Activated naive CD4-positive, alpha-beta T cell (primary cell): ENCODE measurements at places on chromosomes 11 and 22.

- no peak for DNase-seq
Measured at GRCh38 chr22:41003066-41003465, 51.9 kb downstream of the RBX1 start.

DNA sequence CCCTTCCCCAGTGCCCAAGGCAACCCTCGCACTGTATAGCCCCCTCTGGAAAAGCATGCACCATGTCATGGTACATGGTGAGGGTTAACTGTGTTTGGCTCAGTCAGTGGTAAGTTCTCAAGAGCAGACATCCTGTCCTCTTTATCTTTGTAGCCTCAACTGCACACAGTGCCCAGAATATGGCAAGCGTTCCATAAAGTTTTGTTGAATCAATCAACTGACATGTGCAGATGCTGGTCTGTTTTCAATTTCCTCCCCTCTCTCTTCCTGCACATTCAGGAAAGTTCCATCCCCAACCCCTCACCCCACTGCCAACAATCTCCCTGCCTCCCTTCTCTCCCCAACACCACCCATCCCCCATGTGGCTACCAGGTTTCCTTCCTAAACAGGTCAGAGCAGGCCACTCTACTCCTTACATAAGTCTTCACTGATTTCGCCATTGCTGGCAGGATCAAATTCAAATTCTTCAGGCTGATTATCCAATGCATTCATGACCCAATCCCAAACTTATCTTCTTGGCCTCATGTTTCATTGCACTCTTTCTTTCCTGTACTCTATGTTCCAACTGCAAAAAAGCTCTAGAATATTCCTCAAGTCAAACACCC lies 15.5 kb upstream of the TMPRSS5 start:
- DNase-seq = no peak

DNA sequence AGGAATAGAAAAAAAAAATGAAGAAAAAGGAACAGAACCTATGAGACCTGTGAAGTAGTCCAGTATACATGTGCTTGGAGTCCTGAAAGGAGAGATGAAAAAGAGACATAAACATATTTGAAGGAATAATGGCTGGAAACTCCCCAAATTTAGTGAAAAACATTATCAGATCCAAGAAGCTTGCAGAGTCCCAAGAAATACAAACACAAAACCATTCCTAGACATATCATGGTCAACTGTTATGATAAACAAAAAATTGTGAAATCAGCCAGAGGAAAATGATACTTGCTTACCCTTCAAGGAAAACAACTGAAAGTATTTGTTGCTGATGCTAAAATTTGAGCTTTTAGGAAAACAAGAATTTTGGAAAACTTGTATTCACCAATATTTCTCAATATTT lies 250.1 kb downstream of the DDX10 start:
- DNase-seq = no peak

- DNase-seq = no peak
Measured at GRCh38 chr11:126186025-126186698, 25.3 kb downstream of the RPUSD4 start.

DNA sequence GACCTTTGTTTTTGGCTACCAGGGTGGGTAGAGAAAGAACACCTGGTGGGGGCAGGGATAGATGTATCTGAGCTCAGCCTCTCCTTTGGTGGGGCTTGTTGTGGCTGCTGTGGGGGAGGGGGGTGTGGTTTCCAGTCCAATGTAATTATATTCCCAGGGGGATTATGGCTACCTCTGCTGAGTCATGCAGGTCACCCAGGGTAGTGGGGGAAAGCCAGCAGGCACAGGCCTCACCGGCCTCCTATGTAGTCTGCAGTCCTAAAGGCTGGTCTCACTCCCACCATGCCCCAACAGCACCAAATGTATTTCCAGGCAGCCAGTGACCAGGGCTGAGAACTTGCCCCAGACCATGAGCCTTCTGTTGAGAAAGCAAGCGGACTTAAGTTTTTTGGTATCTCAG lies 119.6 kb downstream of the DYNC2H1 start:
- no peak for DNase-seq

- DNase-seq = no peak
Measured at GRCh38 chr11:107370390-107370789, 87.2 kb downstream of the CWF19L2 start.

DNA sequence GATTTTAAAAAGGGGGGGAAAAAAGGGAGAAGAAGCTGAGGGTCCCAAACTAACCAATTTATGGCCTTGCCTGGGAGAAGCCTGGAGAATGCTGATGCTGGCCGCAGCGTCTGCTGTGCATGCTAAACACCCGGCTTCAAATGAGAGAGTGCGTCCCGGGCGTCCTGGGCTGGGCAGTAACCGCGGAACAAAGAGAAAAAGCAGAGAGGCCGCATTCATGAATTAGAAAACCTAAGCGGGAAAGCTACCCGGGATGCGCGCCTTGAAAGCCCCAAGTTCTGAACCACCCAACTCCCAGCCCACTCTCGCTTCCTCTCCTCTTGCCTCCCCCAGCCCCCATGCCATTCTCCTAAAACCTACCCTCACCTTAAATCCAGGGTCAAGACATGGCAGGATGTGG lies 6.5 kb downstream of the MN1 start:
- DNase-seq = no peak
